ENCODE measurements at places on chromosomes 13 and 19.
A peak's percentile ranks its signal among the peaks of the same experiment; 100 is the strongest.

GRCh38 chr13:46097015-46097414 lies 7.8 kb downstream of the CPB2 start:
- DNase-seq = peak; percentile 33

GRCh38 chr13:32528358-32528757 lies 10.2 kb downstream of the N4BP2L2 start:
- DNase-seq = no peak

DNA sequence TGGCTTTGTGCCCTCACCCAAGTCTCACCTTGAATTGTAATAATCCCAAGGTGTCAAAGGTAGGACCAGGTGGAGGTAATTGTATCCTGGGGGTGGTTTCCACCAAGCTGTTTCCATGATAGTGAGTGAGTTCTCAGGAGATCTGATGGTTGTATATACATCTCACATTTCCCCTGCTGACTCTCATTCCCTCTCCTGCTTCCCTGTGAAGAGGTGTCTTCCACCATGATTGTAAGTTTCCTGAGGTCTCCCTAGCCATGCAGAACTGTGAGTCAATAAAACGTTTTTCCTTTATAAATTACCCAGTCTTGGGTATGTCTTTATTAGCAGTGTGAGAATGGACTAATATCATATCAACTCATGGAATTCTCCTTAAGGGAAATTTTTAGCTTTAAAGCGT lies 302.6 kb downstream of the LIG4 start:
- DNase-seq = no peak

DNA sequence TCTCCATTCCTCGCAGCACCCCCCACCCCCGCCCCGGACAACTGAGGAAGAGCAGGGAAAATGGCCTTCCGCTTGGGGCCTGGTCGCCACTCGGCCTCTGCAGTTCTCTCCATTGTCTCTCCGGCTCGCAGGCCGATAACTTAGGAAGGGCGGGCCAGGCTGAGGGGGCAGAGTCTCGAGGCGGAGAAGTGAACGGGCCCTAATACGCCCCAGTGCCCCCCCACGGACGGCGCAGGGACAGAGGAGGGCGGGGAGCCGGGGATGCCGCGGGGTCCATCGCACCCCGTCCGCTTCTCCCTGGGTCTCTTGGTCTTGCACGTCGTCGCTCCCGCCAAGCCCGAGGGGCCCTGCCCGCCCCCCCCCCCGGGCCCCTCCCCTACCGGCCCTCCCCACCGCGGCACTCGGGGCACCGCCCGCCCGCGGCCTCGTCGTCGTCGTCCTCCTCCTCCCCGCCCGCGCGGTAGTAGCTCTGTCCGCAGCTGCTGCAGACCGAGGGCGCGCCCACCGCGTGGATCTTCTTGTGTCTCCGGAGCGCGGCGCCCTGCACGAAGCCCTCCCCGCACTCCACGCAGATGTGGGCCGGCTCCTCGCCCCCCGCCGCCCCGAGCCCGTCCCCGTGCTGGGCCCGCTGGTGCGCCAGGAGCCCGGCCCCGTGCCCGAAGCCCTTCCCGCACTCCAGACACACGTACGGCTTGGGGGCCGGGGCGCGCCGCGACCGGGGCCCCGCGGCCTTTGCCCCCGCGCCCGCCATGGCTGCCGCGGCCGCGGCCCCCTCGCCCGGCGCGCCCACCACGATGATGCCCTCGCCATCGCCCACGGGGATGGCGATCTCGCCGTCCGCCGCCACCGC lies 33.2 kb downstream of the ZNF787 start:
- no peak for DNase-seq

GRCh38 chr19:38877781-38878574 lies at the start of gene RINL:
RINL (minus strand) TSS chr19:38878275; CDS start chr19:38876742, 1,533 bp downstream.
- DNase-seq = no peak

DNA sequence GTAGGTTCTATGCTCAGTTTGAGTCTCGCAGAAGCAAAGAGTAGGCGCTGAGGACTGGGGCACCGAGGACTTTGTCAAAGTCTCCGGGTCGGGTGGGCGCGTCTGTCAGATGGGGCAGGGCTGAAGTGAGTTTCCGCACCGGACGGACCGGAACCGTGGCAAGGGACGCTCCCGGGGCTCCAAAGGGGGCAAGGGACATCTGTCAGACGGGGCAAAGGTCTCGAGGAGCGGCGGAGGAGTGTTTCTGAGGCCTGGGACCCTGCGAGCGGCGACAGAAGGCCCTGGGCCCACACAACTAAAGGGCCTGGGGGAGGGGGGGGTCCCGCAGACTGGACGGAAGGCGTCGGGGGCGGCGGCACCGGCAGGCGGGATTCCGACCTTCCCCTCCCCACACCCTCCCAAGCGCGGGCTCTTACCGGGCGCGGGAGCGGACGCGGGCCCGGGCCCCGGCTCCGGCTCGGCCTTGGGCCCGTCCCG lies 13.3 kb upstream of the AKAP8L start:
- no peak for DNase-seq

- no peak for DNase-seq
Measured at GRCh38 chr19:33811246-33811645, 14.6 kb downstream of the KCTD15 start.

DNA sequence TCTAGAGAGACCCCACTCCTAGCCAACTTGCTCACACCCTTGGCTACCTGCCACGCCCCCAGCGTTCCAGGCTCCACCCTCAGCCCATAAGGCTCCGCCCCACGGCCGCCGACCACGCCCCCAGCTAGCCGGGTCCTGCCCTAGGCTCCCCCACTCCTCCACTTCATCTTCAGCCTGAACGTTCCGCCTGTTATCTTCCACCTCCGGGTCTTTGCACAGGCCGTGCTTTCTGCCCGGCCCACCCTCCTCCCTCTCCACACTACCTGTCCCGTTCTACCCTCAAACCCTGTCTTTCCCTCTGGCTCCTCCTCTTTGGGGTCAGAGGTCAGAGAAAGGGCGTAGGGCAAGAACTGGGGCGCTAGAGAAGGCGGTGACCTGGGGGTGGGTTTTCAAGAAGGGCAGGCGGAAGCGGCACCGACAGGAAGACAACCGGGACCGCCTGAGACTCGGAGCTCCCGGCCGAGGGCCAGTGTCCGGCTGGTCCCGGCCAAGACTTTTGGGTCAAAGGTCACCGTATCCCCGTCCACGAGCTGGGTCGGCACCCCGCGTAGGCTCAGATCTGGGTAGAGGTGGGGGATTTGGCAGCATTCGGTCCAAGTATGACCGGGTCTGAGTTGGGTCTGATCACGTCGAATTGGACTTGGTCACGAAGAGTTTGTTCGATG lies 2.2 kb downstream of the PDE4C start:
- DNase-seq = no peak

DNA sequence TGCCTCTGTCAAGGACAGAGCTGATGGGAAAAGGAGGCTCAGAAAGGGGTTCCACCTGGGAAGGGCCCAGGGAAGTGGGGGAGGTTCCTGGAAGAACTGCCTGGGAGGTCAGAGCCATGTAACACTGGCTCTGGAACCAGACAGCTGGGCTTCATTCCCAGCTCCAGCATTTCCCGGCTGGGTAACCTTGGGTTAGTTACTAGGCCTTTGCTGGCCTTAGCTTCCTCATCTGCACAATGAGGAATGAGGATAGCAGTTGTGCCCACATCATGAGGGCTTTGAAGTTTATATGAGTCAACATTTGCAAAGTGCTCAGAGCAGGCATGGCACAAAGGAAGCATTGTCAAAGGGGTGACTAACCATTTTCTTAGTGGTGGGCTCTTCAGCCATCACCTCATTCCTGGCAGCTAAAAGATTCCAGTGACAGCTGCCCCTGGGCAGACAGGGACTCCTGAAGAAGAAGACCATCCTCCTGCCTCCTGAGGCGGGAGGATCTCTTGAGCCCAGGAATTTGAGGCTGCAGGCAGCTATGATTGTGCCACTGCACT lies 1.7 kb upstream of the DNAJB1 start:
- DNase-seq = no peak

- no peak for DNase-seq
Measured at GRCh38 chr13:113945857-113946408, 27.9 kb downstream of the C13orf46 start.

DNA sequence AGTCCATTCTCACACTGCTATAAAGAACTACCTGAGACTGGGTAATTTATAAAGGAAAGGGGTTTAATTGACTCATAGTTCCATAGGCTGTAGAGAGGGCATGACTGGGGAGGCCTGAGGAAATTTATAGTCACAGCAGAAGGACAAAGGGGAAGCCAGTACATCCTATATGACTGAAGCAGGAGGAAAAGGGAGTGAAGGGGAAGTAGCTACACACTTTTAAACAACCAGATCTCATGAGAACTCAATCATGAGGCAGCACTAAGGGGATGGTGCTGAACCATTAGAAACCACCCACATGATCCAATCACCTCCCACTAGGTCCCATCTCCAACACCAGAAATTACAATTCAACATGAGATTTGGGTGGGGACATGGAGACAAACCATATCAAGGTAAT lies 209.1 kb downstream of the DIAPH3 start:
- DNase-seq = no peak

GRCh38 chr19:48745208-48745995 lies 1.3 kb downstream of the IZUMO1 start:
- DNase-seq = peak; percentile 59

GRCh38 chr13:35695448-35695770 lies 218.9 kb upstream of the MAB21L1 start:
- no peak for DNase-seq

DNA sequence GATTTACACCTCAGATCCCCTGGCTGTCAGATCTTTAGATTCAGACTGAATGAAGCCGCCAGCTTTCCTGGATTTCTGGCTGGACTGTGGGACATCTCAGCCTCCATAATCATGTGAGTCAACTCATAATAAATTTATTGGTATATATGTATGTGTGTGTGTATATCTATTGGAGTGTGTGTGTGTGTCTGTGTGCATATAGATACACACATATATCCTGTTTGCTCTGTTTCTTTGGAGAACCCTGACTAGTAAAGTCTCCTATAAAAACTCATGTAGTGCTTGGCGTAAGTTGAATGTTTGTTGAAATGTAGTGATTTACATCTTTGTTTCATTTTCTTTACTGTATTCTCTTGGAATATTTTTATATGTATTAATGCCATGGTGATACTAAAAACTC lies 499.5 kb upstream of the KLF12 start:
- no peak for DNase-seq

- DNase-seq = no peak
Measured at GRCh38 chr13:26946684-26947343, 186.2 kb upstream of the GPR12 start.

DNA sequence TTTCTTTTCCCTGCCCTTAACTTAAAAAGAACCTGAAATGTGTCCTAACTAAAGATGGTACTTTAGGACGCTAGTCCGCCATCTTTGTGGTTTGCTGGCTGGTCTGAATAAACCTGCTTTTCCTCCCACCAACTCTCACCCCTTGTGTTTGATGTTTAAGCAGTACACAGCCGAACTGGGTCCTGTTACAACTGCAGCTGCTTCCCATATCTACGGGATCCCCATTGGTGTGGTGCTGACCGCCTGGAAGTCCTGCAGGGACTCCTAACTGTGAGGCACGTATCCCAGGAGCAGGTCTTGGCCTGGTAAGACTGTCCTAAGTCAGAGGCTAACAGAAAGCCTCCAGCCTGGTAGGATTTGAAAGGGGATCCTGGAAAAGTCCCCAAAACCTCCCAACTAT lies 40.9 kb upstream of the VSTM2B start:
- DNase-seq = no peak

- no peak for DNase-seq
Measured at GRCh38 chr19:15866636-15867035, 31.2 kb downstream of the CYP4F2 start.

DNA sequence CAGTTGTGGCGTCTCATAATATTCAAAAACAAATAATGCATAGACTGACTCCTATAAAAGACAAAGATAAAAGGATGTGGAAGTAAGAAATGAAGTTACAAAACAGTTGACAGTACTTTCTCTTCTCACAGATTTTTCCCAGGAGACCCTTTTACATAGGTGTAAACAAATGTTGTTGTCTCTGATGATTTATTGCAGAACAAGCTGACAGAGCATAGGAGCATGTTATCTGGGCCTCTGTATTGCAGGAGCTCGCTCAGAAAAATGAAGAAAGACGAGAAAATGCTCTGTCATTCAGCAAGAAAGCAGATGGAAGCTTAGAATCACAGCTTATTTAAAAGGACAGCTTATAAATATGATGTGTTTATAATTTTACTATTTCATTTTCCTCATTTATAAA lies 353.6 kb upstream of the GPC6 start:
- DNase-seq = no peak

- DNase-seq = no peak
Measured at GRCh38 chr19:8486661-8487136, 15.7 kb downstream of the PRAM1 start.

GRCh38 chr19:3154957-3155736 lies 19.3 kb downstream of the GNA15 start:
- no peak for DNase-seq

- no peak for DNase-seq
Measured at GRCh38 chr19:53308339-53308811, 25.2 kb upstream of the ZNF845 start.

Measured in hypothalamus (tissue), 51 donors.